ENCODE measurements at places on chromosomes 5 and 9. TPM values are rescaled to one million over a fixed set of nuclear protein-coding genes. Genes with fewer than 3 reads are reported as not detected.

WHRN gene
- total RNA-seq, result 1.3 TPM

NAIP gene
- 6.4 TPM for total RNA-seq

CAPSL gene
- total RNA-seq, result 0.43 TPM

DMRT3 gene
- total RNA-seq, result not detected

ISL1 gene
- not detected for total RNA-seq

TMEM174 gene
- total RNA-seq, result not detected

SLC9A3 gene
- total RNA-seq, result 0.97 TPM

- no peak for DNase-seq
Measured at GRCh38 chr5:93674866-93675459, 66.4 kb downstream of the POU5F2 start.

GRCh38 chr9:131728546-131728910 is 11.3 kb downstream of the RAPGEF1 start:
- no peak for DNase-seq

DNA sequence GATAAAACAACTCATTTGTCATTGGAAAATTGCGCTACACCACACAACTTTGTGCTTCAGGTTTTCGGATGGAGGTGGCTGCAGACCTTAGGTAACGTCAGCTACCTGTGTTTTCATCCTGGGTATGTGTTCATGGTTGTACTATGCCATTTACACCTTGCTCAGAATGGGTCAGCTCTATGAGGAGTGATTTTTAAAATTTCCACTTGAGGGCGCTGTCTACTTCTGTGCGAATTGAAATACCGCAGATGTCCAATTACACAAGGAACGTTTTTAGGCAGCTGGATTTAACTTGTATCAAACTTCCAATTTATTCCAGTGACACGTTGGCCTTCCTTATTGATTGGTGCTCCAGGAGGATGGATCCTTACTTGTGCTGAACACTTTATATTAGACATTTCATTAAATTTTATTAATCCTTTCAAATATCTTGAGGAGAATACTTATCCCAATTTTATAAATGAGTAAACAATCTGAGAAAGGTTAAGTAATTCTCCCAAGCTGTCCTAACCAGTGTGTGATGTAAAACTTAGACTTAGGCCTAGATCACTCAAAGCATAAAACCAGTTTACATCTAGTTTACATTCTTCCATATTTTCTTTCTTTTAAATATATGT is 23.4 kb downstream of the DMRTA1 start:
- DNase-seq, result peak; percentile 31

DNA sequence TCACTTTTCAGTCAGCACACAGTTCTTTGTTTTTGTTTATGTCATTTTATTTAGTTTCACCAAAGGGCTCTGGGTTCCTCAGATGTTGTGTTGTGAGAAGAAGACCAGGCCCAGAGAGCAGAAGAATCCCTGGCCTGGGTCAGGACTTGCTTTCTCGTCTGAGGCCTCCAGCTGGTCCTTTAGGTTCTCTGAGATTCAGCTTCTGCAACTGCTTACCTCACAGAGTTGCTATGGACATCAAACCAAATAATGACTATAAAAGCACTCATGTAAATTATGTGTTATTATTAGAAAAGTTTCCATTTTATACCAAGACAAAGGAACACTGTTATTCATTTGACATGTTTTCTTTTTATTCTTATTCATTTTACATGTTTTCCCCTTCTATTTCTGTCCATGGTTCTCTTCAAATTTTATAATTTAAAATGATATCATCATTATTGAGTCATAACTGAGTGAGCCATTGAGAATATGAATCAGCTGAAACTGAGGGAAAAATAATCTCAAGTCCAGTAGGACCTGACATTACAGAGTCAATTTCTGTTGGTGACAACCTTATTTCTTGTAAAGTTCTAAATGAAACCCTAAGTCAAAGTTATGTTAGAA is 44.0 kb upstream of the GLRX start:
- DNase-seq, result no peak

- no peak for DNase-seq
Measured at GRCh38 chr5:5544094-5544663, 121.7 kb downstream of the ICE1 start.

- DNase-seq, result no peak
Measured at GRCh38 chr5:173872957-173873305, 15.2 kb upstream of the CPEB4 start.

GRCh38 chr9:100104314-100104713 is 5.3 kb downstream of the INVS start:
- DNase-seq, result no peak

All from fibroblast of villous mesenchyme (primary cell).